CD4-positive, alpha-beta T cell treated with Interleukin-15 for 4 hours (primary cell): ENCODE measurements at places on chromosomes 7 and 10.

DNA sequence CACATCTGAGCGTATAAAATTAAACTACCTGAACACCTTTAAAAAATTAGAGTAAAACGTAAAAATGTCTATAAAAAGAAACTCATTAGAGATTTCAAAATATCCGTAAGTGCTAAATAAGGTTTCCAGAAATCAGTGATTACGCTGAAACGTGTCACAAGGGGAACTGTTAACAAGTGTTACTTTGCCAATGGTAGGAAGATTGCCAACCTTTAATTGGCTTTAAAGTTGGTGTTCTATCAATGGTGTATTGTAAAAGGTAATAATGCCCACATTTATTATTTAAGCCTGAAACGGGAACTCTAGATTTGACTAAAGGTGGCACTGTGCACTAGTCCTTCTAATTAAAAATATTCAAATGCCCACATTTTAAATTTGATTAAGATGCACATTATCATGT lies 37.8 kb upstream of the HIBADH start:
- no peak for DNase-seq

DNA sequence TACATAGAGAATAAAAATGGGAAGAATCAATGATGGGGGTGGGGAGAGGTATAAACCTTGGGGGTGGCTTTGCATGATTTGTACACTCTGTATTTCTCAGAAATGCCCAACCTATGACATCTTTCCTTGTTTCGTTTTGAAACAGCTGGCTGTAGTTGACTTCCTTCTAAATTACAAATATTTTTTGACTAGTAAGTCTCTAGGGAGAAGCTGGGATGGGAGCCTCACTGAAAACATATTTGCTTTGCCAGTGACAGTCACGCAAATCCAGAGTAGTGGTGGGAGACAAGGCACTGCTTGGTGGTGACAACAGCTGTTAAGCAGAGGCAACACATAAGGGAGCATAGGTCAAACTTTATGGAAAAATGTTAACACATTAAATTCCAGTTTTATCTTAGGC lies 440.5 kb downstream of the SEMA3D start:
- no peak for DNase-seq

- DNase-seq = peak; percentile 62
Observed at GRCh38 chr7:19713676-19714075, 4.8 kb upstream of the POLR1F start.

- no peak for DNase-seq
Observed at GRCh38 chr7:2570021-2570420, 11.2 kb downstream of the IQCE start.

- DNase-seq = no peak
Observed at GRCh38 chr10:71325267-71325666, 6.2 kb downstream of the SLC29A3 start.

GRCh38 chr10:21031232-21031795 lies 134.2 kb upstream of the NEBL start:
- no peak for DNase-seq

GRCh38 chr10:102268375-102268888 lies 23.1 kb downstream of the GBF1 start:
- no peak for DNase-seq

DNA sequence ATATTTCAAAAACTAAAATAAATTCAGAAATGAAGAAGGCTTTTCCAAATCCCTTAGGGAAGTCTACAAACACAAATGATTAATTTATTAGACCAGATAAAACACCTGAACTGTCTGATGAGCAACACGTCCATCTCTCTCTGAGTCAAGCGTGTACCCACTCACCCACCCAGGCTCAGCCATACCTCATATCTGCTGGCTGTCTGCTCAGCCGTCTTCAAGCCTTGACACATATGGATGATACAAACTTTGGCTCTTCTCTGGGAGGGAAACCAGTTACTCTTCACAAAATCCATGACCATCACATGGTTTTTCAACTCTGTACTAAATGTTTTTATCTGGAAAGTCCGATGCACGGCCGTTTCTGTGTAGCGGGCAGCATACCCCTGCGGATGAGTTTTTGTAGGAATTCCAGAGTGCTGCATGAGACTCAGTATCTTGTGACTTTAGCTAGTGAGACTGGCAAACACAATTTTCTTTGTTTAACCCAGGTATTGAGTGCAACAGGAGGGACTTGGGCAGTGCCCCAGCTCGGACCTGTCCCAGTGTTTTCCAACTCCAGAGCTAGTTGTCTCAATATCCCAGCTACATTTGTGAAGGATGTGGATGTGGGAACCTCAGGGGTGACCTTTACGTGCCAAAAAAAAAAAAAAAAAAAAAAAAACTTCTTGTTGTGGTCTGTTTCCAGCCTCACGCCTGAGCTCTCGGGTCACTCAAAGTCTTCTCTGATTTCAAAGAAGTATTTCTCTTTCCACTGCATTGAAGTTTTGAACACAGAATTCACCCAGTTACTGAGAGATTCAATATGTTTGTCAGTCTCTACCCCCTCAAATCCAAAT lies at the start of gene C10orf90:
C10orf90 (minus strand) TSS at position 638 of the 839 bp plus-strand sequence; CDS start at position 425, 213 bp downstream.
- no peak for DNase-seq

DNA sequence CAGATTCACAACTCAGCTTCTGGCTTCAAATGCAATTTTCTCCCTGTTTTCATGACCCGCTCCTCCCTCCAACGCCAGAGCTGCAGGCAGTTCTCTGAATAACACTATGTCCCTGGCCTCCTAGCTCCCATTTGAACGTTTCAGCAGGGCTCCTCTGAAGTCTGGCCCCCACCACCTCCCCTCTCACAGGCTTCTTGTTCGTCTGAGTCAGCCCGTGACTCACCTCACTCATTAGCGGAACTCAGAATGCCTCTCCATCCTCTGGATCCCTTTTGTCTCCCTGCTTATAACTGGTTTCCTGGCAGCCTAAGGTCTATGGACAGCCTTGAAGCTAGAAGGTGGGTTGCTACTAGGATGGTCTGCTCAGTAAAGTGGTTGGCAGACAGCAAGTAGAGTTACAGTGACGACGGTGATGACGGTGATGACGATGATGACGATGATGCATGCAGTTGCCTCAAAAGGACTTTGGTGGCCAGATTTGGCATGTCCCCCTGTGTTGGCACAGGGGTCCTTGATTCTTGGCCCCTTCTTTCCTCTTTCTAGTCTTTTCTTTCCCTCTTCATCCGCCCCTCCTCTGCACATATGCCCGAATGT lies 83.3 kb upstream of the MKLN1 start:
- DNase-seq = peak; percentile 17

DNA sequence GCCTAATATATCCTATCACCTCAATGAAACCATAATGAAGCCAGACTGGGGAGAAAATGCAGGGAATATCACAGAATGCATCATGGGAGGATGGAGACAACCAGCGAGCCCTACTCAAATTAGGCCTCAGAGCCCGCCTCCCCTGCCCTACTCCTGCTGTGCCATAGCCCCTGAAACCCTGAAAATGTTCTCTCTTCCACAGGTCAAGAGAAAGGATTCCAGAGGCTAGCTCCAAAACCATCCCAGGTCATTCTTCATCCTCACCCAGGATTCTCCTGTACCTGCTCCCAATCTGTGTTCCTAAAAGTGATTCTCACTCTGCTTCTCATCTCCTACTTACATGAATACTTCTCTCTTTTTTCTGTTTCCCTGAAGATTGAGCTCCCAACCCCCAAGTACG lies 31.5 kb downstream of the PRSS2 start:
- DNase-seq = no peak

- no peak for DNase-seq
Observed at GRCh38 chr10:10817609-10818008, 200.1 kb upstream of the CELF2 start.

- DNase-seq = no peak
Observed at GRCh38 chr7:117202511-117202910, 120.3 kb downstream of the WNT2 start.

DNA sequence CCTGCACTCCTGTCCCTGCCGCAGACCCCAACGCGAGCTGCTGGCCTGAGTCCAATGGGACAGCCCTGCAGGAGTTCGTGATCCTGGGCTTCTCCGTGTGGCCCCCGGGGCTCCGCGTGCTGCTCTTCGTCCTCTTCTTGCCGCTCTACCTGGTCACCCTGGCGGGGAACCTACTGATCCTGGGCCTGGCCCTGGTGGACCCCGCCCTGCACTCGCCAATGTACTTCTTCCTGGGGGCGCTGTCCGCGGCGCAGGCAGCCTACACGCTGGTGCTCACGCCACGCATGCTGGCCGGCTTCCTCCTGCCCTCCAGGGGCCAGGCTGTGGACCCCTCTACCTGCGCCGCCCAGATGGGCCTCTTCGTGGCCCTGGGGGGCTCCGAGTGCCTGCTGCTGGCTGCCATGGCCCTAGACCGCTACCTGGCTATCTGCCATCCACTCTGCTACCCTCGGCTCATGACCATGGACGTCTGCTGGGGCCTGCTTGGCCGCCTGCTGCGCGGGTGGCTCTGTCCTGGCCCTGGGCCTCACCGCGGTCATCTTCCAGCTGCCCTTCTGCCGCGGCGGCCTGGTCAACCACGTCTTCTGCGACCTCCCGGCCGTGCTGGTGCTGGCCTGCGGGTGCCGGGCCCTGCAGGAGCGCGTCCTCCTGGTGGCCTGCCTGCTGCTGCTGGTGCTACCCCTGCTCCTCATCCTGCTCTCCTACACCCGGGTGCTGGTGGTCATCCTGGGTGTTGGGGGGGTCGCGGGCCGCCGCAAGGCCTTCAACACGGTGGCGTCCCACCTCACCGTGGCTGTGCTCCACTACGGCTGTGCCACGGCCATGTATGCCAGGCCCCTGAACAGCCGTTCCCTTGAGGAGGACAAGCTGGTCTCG lies 71.7 kb downstream of the RBAK start:
- no peak for DNase-seq

- DNase-seq = no peak
Observed at GRCh38 chr7:142898377-142899170, 13.0 kb upstream of the TRPV6 start.

DNA sequence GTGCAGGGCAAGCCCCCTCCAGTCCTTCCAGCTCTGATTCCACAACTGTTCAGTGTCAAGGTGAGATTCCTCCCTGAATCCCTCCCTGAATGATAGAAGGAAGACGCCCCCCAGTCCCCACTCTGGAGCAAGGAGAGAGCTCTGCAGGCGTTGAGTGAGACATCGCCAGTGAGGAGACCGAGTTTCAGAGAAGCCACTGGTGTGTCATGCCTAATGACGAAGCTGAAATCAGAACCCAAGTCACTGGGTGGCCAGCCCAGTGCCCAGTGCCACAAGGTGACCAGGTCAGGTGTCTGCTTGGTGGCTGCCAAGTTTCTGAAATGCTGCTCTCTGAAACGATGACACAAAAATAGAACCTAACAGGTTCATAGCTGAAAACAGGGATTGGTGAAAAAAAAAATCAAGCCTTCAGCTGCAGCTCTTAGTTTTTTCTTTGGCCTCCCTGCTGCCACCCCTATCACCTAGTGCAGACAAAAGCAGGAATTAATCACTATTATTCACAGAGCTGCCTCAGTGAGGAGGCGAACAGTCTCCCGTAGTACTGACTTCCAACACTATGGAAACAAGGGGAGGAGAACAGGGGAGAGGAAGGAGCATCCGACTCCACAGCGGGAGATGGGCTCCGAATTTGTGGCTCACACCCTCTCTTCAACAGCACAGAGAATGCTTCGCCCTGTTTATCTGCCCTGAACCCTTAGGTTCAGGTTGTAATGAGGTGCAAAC lies 153.5 kb downstream of the ARHGAP12 start:
- DNase-seq = no peak

DNA sequence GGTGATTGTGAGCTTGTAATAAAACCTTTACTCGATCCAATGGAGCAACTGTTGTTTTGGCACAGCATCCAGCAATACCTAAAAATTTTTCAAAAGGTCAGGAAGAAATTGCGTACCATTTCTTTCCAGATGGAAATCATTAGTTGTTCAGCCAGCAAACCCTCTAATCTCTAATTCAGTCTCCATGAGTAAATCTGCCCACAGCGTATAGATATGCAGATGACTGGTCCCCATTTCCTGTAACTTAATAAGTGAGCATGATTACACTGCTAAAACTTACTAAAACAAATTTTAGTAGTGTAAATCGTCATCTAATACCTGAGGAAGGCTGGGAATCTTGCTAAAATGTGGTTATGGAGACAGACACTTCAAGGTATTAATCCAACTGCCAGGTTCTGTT lies 10.6 kb downstream of the SLC25A16 start:
- DNase-seq = no peak

GRCh38 chr10:110009736-110010475 lies 2.1 kb downstream of the ADD3 start:
- DNase-seq = peak; percentile 82

DNA sequence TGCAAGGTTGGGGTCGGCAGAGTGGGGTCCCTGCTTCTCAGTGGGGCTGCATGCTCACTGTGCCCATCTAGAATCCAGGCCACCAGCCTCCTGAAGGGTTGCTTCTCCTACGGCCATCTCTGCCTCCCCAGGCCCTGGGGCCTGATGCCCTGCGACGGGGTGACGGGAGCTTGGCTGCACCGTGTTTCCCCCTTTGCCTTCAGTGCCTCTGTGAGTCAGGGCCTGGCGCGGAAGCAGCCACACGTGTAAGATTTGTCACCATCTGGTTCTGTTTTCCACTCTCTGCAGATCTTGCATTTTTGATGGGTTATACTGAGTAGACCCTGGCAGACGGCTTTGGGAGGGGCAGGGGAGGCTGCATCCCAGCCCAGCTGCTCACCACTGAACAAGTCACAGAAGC lies 7.2 kb downstream of the ADAMTS14 start:
- DNase-seq = no peak

- DNase-seq = no peak
Observed at GRCh38 chr10:125218967-125219366, 58.6 kb upstream of the CTBP2 start.

DNA sequence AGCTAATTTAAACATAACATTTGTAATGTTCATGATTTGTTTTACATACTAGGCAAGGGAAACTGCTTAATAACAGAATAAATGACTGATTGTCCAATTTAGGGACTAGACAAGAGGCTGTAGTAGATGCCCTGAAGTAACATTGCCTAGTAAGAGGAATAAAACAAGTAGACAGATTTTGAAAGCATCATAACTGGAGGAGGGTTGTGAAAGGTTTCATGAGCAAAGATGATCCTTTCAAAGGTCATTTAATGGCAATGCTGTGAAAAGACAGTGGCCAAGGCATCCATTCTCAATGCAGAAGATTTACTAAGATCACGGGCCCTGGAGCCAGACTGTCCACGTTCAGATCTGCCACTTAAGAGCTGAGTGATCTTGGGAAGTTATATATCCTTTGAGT lies 44.8 kb upstream of the HHEX start:
- no peak for DNase-seq

- DNase-seq = no peak
Observed at GRCh38 chr7:51224811-51225595, 91.6 kb downstream of the COBL start.

- no peak for DNase-seq
Observed at GRCh38 chr7:33500703-33501701, 371.6 kb downstream of the BBS9 start.

DNA sequence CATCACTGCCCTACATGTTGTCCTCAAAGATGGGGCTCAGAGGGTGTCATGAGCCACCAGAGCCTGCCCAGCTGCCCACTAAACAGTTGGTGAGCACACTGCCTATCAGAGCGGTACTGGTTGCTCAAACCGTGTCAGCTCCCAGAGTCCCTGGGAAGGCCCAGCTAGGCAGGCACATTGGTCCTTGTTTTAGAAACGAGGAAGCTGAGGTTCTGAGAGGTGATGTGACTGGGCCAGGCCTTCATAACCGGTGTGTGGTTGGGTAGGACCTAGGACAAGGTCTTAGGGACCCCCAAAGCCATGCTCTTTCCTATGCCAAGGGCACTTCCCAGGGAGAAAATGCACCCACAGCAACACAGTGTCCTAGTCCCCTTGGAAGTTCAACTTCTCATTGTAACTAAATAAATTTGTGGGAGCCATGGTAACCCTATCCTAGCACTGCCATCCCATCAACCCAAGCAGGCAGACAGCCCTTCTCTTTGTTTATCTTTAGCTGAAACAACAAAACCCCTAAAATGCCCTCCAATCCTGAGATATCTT lies 174.7 kb upstream of the PDE1C start:
- no peak for DNase-seq

- DNase-seq = no peak
Observed at GRCh38 chr7:158314394-158314793, 273.2 kb downstream of the PTPRN2 start.
